ENCODE measurements at places on chromosomes 4 and X.

GRCh38 chrX:11953615-11954014 lies 184.7 kb upstream of the FRMPD4 start:
- no peak for DNase-seq

DNA sequence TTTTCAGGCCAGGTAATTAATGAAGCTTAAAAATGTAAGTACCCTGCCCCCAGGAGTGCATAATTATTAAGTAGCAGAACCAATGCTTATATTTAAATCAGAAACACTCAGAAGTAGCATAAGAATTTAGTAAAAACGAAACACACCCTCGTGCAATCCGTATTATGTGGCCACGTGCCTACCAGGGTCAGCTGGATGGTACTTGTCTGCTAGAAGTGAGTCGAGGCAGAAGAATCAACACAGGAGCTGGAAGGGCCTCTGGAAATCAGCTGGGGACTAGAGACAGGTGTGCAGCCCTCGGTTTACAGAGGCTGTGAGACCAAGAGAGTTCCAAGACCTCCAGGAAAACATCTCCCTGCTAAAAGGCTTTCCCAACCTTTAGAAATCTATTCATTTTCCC lies 559 bp upstream of the FAM47E start:
- no peak for DNase-seq

- DNase-seq: no peak
These were observed 49.2 kb downstream of the ANAPC10 start for GRCh38 chr4:145048817-145049216.

- DNase-seq: no peak
These were observed 80.0 kb downstream of the ARSJ start for GRCh38 chr4:113899271-113900070.

GRCh38 chrX:22300130-22300529 lies 27.4 kb downstream of the CBLL2 start:
- DNase-seq: no peak
